ENCODE measurements at places on chromosomes 7 and 10.
A peak's percentile ranks its signal among the peaks of the same experiment; 100 is the strongest.

GRCh38 chr7:107232568-107233090, 63.8 kb downstream of the HBP1 start:
- peak; percentile 57 for DNase-seq

GRCh38 chr10:389261-389790, 254.1 kb downstream of the ZMYND11 start:
- DNase-seq: no peak

DNA sequence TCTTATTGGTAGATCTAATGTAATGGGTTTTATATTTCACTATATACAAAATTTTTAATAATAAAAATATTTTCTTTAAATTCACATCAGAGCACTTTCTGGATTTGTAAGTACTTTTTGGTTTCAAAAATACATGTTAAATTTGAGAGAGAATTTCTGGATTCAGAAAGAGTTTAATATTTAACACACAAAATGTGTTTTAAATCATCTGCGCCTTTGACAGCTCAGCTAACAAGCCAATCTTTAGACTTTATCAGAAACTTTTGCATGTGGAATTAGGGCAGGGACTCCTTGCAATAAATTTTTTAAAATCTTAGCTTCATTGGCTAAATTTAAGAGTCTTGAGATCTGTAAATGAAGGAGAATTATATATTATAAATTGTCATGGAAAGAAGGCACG, 32.7 kb upstream of the RHOBTB1 start:
- DNase-seq: no peak

DNA sequence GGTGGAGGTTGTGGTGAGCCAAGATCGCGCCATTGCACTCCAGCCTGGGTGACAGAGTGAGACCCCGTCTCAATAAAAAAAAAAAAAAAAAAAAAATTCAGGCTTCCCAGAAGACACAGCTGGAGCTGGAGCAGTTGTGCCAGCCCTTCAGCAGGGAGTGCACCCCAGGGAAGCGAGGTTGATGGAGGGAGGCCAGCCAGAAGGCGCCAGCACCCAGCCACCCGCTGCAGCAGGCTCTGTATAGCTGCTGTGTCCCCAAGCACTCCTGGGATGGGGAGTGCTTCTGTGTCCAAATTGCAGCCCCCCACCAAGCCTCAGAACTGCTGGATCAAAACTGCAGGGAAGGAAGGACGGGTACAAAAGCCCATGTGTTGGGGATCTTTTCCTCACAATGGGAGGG, 47.8 kb downstream of the COBL start:
- DNase-seq: no peak

GRCh38 chr10:42990721-42991441, 86.0 kb upstream of the RET start:
- DNase-seq: no peak

GRCh38 chr7:98215561-98216495, 4.6 kb downstream of the BHLHA15 start:
- no peak for DNase-seq

DNA sequence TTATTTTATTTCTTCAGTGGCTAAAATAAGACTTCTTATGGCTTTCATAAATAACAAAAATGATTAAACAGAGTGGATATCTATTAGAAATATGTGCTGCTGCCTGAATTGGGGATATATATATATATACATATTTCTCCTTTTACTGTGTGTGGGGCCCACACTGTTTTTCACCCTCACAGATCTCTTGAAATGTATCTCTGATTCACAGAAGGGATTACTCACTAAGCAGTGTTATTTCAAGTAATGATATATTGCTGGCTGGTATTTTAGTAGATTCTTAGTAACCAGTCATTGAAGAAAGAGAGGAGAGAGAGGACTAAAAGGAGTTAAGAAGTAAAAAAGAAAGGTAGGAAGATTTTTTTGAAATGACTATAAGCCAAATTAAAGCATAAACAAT, 308.6 kb upstream of the NRP1 start:
- DNase-seq: no peak

DNA sequence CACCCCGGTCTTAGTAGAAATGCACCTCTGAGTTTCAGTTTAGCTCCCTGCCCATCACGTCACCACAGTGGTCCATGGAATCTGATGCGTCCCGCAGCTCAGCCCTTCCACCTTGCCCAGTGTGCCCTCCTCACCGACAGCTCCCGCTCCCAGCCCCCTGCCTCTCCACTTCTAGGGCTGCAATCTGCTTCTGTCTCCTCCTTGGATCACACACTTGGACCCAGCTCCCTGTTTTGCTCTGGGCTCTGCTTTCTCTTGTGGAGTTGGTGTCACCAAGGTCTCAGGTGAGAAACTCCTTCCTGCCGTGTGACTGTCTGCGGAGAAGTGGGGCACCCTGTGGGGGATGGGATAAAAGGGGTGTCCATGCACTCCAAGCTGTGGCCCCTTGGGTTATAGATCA, 37.9 kb downstream of the GPR26 start:
- no peak for DNase-seq

All from KBM-7 (cell line).